ENCODE measurements at places on chromosomes 5 and 9.
A peak's percentile ranks its signal among the peaks of the same experiment; 100 is the strongest.

- DNase-seq: peak; percentile 88
Observed at GRCh38 chr5:24183981-24184380, 460.8 kb downstream of the CDH10 start.

DNA sequence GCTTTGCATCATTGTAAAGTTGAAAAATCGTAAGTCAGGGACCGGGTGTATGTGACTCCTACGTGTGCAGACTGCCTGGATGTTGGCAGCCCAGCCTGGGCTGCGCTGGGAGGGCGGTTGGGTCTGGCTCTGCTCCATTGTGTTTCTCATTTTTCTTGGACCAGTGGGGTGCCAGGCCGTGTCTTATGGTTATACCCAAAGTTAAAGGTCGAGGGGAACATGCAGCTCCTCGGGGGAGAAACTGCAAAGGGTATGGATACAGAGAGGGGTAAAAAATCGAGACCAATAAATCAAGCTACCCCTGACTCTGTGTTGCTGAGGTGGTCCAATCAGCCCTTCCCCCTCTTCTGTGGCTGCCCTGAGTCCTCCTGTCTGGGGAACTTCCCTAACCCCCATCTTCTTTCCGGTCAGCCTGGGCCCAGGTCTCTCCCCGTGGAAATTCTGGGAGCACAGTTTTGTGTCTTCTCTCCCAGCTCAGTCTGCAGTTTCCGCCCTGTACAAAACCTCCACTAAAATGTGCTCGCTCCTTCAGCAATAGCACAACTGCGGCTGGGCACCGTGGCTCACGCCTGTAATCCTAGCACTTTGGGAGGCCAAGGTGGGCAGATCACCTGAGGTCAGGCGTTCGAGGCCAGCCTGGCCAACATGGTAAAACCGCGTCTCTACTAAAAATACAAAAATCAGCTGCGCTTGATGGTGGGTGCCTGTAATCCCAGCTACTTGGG, 34.1 kb upstream of the UNC5A start:
- DNase-seq: no peak

GRCh38 chr5:146521403-146522106, 5.6 kb upstream of the GPR151 start:
- no peak for DNase-seq

DNA sequence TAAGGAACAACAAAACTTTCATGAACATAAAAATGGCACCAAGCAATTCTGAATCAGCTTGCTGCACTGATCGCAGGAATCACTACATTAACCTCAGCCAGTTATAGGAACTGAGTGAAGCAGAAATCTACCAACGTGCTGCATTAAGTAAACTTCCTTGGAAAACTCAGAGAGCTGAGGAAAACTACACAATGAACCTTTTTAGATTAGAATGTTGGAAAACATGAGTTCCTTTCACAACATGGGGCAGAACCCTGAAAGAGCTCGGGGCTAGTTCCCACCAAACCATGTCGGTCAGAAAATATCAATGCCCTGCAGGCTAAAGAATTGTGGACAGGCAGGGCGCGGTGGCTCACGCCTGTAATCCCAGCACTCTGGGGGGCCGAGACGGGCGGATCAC, 19.4 kb downstream of the ALDH7A1 start:
- DNase-seq: no peak

DNA sequence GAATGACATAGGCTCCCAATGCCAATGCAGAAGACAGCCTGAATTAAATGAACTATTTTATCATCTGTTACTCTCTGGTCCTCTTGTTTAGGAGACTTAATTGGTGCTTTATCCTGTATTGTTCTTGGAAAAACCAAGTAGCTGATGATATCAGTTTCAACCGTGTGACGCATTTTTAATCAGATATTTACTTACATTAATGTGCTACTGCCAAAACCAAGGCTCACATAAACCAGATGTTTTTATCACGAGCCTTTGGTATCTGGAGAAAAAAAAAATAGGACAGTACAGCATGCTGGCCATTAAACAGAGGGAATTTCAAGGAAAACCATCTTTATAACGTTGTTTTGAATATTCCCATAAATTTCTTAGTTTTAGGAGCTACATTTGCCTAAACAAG, 90.1 kb downstream of the ICE1 start:
- DNase-seq: no peak

DNA sequence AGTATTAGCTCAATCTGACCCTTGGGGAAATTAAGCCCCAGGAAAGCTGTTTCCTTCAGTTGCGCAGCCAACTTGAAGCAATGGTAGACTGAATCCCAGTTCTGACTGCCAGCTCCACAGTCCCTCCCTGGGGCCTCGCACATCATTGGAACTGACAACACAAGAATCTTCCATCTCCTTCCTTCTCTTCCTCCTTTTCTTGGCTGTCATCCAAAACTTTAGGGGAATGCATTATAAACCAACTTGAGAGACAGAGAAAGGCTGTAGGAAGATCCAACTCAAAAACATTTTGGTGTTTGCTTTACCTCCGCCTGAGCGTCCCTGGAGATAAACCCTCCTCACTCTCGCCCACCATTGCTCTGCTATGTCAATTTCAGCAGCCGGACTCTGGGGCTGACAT, 16.6 kb downstream of the KCNIP1 start:
- no peak for DNase-seq

DNA sequence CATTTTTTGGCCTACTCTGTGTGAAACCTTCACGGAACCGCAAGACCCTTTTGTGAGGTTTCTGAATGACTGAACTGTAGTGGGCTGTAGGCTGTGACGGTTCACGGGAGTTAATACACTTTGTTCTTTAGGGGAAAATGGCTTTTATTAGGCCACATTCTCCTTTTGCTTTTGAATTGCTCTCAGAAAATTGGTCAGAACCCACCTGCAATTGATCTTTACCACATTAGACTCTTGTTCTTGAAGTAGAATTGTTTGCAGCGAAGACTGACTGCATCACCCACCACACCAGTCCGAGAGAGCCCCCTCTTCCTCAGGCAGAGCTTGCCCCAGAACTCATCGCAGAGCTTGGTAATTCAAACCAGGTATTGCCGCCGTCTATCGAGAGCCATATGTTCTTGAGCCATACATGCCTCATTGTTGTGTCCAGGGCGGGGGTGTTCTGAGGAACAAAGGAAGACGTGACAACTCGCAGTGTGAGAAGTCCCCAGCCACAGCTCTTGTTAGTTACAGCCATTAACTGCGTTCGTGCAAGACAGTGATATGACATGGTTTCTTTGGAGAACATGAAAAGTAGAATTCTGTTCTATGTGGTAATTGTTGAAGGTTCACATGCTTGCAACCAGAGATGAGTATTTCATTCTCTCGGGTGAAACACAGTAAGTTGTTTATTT, 166.4 kb upstream of the OTULINL start:
- DNase-seq: no peak

GRCh38 chr9:5113523-5113922, 71.9 kb downstream of the INSL6 start:
- DNase-seq: no peak

GRCh38 chr9:26551971-26552370, 340.6 kb downstream of the CAAP1 start:
- DNase-seq: no peak

- no peak for DNase-seq
Observed at GRCh38 chr5:38608874-38609273, 52.4 kb upstream of the LIFR start.

- no peak for DNase-seq
Observed at GRCh38 chr5:103307470-103307869, 48.9 kb downstream of the MACIR start.

DNA sequence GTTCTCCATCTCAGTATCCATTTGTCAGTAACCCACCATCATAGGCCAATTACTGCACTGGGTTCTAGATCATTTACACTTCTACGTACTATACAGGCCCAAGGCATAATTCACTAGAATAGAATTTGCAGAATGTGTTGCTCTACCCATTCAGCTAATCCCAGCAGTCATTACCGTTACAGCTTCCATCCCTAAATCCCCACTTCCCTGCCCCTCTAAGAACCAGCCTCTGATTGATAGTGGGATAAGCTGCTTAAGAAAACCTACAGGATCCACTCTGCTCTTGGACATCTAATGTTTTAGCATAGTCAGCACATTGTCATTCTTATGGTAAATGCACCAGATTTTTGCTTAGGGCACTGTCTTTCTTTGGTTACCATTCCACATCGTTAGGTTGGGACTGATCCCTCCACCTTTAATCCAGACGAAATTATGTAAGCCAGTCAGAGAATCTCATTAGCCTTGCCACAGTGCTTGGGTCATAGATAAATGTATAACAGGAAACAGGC, 39.3 kb upstream of the CHD1 start:
- DNase-seq: no peak

- no peak for DNase-seq
Observed at GRCh38 chr9:135989722-135990467, 28.7 kb upstream of the UBAC1 start.

DNA sequence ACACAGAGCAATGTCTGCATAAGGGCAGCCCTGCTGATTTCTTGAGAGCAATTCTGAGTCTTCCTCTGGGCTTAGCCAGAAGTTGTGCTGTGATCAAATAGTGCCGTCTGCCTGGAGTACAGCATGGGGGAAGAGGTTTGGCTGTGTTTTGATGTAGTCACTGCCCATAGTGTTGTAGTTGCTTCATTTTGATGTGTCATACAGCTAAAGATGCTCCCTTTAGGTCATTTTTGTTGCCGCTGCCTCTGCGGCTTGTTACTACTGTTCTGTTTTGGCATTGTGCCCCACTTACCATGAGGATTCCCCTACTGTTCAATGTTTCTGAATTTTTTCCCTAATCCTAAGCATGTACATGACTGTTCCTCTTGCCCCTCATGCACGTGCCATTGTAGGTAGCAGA, 23.0 kb downstream of the SLC36A1 start:
- DNase-seq: peak; percentile 65

DNA sequence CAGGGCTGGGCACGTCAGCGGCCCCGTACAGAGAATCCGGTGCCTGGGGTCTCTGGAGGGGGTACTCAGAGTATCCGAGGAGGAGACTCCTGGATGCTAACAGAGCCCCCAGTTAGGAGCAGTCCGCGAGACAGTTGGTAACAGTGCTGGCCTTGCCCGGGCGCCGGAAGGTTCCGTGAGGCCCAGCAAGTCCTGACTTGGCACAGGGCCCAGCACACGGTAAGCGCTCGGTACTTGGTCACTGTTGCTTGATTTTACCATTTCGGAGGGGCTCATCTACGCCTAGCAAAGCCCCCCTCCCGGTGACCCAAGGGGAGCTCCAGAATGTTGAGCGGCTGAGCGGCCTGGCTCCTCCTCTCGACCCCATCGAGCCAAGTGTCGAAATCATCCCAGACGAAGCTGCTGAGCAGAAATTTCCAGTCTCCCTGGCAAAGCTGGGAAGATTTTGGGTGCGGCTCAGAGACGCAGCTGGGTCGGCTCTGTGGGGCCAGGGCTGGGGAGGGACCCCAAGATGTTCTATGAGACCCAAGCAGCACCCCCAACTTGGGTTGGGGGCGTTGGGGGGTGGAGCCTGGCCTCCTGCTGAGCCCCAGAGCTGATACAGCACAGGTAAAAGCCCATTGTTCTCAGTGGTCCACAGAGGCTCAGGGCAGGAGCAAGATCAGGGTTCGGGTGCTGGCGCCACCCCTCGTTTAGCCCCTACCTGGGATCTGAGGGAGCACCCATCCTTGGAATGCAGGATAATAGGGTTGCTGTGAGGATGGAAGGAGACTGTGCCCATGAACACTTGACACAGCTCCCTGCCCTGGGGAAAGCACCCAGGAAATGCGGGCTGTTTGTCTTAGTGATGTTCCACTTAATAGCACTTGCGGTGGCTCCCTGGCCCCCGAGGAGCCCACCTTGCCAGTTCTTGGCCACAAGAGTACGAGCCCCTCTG, 137.2 kb downstream of the C9orf50 start:
- DNase-seq: no peak

DNA sequence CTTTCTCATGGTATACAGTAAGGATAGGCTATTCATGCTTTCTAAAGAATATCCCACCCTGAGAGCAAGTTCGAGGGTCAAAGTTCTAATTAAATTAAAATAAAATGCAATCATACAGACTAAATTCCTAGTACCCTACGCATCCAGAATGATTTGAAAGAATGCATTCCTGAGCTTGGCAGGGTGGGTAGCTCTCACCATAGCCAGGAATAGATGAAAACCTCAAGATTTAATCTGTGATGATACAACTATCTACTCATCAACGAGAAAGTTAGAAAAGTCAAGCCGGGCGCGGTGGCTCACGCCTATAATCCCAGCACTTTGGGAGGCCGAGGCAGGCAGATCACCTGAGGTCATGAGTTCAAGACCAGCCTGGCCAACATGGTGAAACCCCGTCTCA, 32.3 kb downstream of the SERINC5 start:
- DNase-seq: no peak

DNA sequence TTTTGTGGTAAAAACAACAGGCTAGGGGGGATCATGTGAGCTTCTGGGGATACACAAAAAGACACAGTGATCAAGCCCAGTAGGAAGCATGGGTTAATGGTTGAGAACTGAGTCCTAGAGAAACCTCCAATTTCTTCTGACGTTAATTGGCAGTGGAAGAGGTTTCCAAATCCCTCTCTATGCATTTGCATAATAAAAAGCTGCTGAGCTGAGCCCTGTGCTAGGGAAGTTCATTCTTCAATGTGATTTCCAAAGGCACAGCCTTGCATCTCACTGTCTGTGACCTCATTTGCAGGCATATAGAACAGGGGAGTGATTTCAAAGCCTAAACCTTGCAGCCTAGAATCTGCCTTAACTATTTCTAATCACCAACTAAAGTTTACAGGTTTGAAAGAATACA, 812 bp downstream of the DNAH5 start:
- DNase-seq: no peak

DNA sequence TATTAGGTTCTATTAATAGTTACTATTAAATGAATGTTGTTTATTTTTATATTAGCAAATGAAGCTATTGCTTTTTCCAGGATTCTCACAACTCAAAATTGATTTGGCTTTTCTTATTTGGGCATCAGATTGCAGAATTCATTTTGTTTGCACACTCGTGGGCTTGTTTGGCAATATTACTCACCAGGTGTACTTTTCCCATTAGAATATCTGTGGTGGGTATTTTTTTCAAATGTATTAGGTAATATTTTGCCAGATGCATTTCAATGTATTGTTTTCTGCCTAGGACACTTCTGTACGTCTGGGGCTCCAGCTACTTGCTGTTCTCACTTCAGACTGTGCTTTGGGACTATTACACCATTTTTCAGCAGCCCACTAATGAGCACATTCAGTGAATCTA, 108.0 kb upstream of the GHR start:
- no peak for DNase-seq

- DNase-seq: peak; percentile 73
Observed at GRCh38 chr5:154779105-154779504, 23.9 kb downstream of the LARP1 start.

DNA sequence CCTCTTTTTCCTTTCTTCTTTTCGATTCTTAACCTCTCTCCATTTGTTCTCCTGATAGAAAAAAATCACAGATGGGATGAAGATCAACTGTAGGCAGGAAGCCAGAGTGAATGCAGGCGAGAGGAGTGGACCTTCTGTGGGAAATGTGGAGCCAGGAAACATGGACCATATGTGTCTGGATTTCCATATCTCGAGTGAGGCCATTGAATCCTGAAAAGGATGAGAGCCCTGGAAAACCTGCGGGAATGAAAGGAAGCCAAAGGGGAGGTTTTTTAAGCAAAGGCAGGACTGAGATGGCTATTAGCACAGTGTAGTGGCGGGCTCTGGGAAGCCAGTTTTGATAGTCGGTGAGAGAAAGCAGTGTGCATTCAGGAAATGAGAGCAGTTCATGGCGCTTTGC, 139.5 kb upstream of the C9orf72 start:
- no peak for DNase-seq

- no peak for DNase-seq
Observed at GRCh38 chr5:116650544-116650943, 75.9 kb upstream of the SEMA6A start.

- no peak for DNase-seq
Observed at GRCh38 chr9:91560301-91560700, 136.7 kb upstream of the NFIL3 start.
